ENCODE measurements at places on chromosomes 3 and 15.
A peak's percentile ranks its signal among the peaks of the same experiment; 100 is the strongest.

DNA sequence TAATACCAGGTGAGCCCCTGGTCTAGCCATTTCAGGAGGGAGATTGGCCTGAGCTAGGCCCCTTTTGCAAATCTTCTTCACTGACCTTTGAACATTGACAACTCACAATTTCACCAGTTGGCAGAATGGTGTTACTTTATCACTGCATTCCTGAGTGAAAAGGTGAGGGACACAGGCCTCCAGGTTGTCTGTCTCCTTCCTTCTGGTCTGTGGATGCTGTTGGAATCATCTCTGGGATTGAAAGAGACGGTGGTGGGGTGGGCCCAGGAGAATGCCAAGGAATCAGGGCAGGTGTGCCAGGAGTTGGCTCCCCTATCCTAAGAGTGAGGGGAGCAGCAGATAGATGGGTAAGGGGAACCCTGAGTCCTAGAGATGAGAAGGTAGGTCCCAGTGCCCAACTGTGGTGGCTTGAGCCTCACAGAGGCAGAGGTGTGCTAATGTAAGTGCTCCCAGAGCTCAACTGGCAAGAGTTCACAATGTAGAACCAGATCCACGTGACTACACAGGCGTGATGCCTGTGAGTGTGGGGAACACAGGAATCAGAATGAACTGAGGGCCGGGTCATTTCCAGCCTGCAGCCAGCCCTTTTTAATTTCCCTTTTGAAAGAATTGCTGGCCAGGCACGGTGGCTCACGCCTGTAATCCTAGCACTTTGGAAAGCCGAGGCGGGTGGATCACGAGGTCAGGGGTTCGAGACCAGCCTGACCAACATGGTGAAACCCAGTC lies 11.2 kb downstream of the C3orf62 start:
- no peak for DNase-seq

GRCh38 chr3:39637807-39638206 lies 170.3 kb downstream of the MOBP start:
- no peak for DNase-seq

DNA sequence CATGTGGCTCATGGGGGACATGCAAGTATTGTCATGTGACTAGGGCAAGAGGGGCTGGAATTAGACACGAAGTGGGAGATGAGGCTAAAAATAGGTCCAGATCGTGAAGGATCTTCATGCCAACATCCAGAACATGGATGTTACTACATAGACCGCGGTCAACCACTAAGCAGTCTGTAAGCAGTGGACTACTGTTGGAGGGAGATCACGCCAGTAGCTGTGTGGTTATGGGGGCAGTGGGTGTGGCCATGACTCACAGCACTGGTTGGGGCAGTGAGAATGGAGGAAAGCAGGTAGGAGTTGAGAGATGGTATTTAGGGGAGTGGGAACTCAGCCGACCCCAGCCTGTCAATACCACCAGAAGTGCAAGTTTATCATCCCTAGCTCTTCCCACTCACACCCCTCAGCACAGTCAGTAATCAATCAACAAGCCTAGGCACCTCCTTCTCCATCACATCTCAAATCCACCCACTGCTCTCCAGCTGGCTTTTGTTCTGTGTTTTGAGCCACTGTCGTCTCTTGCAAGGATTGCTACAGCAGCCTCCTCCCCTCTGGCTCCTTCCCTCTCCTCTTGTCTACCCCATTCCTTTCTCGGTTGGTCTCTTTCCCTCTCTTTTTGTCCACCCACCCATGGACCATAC lies 107.2 kb upstream of the ABHD17C start:
- DNase-seq = no peak

DNA sequence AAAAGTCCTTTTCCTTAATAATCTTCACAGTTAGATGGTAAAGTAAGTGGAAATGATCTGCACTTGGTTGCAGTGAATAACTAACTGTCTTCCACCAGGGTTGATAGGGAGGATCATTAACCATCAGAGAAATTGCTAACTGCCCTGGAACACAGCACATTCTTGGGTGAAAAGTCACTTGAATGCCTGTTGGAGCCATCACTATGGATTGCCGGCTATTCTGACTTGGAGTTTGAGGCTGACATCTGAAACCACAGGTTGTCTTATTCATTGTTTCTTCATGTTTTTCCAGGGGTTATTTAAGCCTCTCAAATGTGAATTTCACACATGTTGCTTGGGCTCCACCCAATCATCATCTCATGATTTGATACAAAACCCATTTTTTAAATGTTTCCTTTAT lies 901.4 kb downstream of the MCTP2 start:
- DNase-seq = no peak

GRCh38 chr3:38555926-38556325 lies 59.8 kb downstream of the EXOG start:
- no peak for DNase-seq

- no peak for DNase-seq
Observed at GRCh38 chr15:42163947-42164550, 7.6 kb upstream of the PLA2G4F start.

- peak; percentile 67 for DNase-seq
Observed at GRCh38 chr3:632571-633170, 436.1 kb downstream of the CHL1 start.

GRCh38 chr3:174035328-174035886 lies 637.9 kb downstream of the NLGN1 start:
- peak; percentile 92 for DNase-seq

Measured in NCI-H2081 (cell line).